ENCODE measurements at places on chromosomes 6 and 20.

DNA sequence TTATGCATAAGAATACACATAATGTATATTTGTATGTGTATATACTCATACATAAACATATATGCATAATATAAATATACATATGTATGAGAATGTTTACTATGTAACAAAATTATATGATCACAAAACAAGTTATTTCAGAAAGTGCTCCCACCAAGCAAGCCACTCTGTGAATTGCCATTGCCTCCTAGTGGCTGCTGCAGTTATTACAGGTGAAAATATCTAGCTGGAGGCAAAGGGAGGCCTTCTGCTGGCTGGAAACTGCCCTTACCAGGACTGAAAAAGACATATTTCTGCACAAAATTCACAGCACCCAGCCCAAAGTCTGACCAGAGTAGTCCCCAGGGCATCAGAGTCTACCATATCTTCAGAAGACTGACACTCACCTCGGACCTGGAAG, 14.4 kb upstream of the ADAM33 start:
- DNase-seq = no peak

GRCh38 chr6:138162955-138163575, 1.3 kb downstream of the ARFGEF3 start:
- no peak for DNase-seq

GRCh38 chr6:111606620-111607115, 990 bp upstream of the TRAF3IP2 start:
- DNase-seq = no peak

DNA sequence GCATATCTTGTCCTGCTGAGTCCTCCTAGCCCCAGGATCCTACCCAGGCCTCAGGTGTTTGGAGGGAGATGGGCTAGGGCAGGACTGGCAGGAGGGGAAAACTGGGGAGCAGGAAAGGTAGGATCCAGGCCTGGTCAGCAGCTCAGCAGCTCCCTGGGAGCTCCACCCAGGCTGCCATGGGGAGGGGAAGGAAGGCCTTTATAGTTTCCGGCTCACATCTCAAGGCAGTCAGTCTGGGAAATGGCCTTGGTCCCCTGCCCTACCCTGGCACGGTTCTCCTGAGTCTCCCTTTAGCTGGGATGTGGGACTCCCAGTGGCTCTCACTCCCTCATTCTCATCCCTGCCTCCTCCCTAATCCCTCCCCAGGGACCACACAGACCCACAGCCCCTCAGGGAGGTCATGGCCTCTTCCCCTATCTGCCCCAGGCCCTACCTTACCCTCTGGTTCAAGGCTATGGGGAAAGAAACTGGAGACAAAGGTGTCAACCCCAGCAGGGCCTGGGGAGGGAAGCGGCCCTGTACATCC, 1.6 kb downstream of the SLC44A4 start:
- no peak for DNase-seq

- no peak for DNase-seq
Observed at GRCh38 chr6:133503336-133503729, 262.2 kb downstream of the EYA4 start.

DNA sequence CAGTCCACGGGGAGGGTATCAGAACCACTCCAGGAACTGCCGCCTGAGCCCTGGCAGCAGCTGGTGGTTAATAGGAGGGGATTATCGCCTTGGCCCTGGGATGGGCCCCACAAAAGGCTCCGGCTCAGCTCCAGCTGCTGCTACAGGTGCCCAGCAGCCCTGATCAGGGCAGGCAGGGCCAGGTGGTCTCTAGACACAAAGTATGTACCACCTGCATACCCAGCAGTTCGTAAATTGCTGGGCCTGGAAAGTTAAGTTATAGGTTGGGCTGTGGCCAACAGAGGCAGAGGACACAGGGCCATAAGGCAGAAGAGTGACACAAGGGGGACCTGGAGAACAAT, 35.1 kb downstream of the RRBP1 start:
- no peak for DNase-seq

DNA sequence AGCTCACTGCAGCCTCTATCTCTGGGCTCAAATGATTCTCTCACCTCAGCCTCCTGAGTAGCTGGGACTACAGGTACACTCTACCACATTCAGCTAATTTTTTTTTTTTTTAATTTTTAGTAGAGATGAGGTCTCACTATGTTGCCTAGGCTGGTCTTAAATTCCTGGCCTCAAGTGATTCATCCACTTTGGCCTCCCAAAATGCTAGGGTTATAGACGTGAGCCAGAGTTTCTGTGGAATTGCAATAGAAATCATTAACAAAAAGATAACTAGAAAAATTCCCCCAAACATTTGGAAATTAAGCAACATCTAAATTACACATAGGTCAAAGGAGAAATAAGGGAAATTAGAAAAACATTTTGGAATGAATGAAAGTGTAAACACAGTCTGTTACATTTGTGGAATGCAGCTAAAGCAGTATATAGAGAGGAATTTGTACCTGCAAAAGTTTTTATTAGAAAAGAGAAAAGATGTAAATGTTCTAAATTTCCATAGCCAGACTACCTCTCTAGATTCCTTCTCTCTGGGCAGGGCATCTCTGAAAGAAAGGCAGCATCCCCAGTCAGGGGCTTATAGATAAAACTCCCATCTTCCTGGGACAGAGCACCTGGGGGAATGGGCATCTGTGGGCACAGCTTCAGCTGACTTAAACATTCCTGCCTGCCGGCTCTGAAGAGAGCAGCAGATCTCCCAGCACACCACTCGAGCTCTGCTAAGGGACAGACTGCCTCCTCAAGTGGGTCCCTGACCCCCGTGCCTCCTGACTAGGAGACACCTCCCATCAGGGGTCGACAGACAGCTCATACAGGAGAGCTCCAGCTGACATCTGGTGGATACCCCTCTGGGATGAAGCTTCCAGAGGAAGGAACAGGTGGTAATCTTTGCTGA, 51.3 kb downstream of the ATRN start:
- no peak for DNase-seq
